Stimulated activated CD4-positive, alpha-beta T cell treated with anti-CD3 and anti-CD28 coated beads, Interleukin-4, amount 100 ng/mL, for 24 hours (primary cell): ENCODE measurements at places on chromosomes 3 and 15.

- DNase-seq: no peak
These were observed 13.0 kb upstream of the PHLDB2 start for GRCh38 chr3:111846039-111846438.

DNA sequence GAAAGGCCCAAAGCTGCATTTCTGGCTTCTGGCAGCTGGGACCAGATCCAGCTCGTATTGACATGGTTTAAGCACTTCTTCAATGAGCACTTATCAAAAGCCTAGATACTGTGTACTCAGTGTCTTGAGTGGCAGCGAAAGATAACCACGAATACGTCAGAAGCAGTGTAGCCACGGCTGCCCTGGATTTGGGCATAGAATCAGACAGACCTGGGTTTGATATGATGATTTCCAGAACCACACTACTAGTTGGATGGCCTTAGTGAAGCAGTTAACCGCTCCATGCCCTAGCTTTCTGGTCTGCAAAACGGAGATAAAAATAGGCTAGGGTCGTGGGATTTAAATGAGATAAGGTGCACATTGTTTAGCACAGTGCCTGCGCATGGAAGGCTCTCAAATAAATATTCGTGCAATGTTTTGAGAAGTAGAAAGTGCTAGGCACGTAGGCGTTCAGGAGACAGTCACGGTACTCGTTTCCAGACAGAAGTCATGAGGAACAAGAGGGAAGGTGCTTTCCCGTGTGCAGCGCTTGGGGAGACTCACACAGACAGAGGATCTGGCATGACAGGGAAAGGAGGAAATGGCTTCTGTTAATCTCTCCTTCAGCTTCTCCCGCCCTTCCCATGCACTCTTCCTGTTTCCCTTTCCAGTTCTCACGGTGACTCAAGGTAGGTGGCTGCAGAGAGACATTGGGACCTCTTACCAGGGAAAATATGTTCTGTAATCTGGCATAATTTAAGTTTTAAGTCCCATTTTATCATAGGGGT is 70.3 kb downstream of the CCNL1 start:
- DNase-seq: peak; percentile 49

DNA sequence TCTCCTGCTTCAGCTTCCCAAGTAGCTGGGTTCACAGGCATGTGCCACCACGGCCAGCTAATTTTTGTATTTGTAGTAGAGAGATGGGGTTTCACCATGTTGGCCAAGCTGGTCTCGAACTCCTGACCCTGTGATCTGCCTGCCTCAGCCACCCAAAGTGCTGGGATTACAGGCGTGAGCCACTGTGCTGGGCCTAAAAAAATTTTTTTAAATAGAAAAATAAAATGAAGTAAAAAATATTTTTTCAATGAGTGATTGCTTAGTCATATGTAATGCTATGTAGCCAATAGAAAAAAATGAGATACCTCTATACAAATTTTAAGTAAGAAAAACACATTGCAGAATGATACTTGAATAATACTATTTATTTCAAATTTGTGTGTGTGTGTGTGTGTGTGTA is 27.9 kb upstream of the SLC30A4 start:
- DNase-seq: no peak

- no peak for DNase-seq
These were observed 19.0 kb downstream of the CSPG4 start for GRCh38 chr15:75693501-75694240.

DNA sequence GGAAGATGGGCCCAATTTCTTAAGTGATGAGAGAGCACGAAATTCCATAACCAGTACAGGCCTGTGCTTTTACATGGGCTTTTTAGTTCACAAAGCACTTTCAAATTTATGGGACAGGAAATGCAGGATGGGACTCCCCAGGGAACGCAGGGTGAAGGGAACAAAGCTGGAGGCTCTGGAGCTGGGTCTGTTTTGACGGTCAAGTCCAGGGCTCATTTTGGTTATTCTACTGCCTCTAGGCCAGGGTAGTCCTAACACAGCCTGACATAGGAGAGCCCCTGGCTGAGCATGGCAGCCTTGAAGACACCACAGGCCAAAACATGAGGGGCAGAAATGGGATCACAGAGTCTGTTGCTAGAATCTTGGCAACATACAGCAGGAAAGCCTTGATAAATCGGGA is 33.5 kb downstream of the HCLS1 start:
- DNase-seq: no peak

DNA sequence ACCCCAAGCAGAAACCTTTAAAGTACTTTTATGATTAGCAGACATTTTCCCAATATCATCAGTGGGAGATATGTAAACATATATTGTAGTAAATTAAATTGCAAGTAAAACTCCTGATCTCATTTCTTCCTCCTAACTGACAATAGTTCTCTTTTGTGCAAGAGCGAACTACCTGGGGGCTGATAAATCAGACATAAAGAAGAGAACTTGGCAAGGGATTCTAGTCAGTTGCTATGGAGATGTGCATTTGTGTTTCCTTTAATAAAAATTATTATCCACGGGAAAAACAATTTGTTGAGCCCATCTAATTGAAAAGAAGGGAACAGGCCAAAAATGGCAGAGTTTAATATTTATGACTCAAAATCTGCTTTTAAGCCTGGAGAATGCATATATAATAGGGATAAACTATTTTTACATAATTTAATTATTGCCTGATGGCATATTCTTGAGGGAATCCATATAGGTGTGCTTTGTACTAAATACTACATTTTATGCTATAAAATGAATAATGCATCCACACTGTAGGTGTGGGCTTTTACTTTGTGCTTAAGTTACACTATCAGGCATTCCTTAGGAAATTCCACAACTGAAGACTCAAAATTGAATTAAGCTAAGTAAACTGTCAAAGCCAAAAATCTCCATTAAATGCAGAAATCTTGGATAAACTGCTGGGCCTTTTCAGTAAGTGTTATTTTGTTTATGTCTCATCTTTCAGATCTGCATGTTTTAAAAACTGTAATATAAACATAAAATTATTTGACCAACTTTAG is 258.1 kb downstream of the ERC2 start:
- no peak for DNase-seq

GRCh38 chr15:97009031-97009431 is 678.5 kb downstream of the NR2F2 start:
- no peak for DNase-seq

GRCh38 chr3:177777699-177778098 is 580.4 kb upstream of the TBL1XR1 start:
- peak; percentile 59 for DNase-seq

GRCh38 chr15:56797720-56798275 is 64.5 kb upstream of the ZNF280D start:
- no peak for DNase-seq

DNA sequence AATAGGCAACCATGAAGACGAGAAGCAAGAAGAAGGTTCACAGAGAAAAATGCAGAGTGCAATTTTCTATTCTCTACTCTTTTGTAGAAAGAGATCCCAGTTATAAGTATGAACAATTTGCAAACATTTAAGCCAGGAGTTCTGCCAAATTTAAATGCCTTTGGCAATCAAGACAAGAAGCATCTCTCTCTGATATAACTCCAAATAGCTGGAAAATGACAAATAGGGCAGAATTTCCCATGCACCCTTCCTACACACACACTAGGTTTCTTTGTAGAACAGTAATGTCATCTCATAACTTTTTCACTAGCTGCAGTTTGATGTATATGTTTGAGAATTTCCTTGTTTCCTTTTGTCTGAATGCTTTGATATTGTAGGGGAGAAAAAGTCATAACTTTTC is 333.5 kb upstream of the AZI2 start:
- no peak for DNase-seq
